ENCODE measurements at places on chromosomes 11 and 22. TPM values are rescaled to one million over a fixed set of nuclear protein-coding genes. Genes with fewer than 3 reads are reported as not detected.

- no peak for DNase-seq
Observed at GRCh38 chr11:110425751-110426545, 3.8 kb upstream of the FDX1 start.

DNA sequence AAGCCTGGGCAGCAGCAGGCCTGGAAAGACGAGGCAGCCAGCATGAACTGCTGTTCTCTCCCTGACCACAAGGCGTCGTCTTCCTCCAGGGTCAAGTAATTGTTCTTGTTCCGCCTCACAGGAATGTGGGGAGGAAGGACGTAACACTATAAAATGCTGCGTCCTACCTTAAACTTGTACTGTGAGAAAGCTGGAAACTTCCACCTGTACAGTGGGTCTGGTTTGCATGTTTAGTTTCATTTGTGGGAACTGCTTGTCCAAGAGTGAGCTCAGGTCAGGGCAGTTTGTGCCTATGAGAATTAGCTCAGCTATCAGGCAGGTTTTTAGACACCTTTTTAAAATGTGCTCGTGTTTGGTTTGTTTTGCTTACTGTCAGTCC lies 55.2 kb downstream of the PANX1 start:
- DNase-seq, result peak; percentile 41

DNA sequence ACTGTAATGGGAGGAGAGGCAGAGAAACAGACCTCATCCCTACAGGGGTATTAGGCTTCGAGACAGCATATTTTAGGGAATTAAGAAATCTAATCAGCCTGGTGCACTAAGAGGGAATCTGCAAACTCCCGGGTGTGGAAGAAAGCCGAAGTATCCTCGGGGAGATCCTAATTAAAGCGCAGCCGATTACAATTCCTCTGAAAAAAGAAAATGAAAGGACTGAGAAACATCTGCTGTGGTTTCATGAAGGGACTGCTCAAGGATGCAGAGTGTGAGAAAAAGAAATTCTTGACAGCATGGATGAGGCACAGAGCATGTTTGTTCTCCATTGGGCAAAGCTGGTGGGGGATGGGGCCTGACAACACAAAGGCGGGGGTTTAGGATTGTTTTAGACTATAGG lies 290.0 kb upstream of the LARGE1 start:
- DNase-seq, result no peak

DNA sequence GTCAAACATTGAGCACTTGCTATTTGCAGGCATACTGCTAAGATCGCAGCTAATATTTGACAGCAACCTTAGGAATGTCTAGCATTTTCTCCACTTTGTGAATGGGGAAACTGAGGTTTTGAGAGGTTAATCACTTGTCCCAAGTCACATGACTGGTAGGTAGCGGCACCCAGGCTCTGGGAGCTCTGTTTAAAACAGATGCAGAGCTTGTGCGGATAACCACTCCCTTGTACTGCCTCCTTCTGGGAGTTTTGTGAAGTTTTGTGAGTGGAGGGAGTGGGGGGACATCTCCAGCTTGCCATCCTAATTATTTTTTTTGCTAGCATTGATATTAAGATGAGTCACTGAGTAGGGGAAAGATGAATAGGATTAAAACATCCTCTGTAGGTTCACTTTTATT lies 134.7 kb downstream of the GRIK4 start:
- no peak for DNase-seq

- DNase-seq, result no peak
Observed at GRCh38 chr11:73270016-73270854, 1.9 kb upstream of the P2RY6 start.

- no peak for DNase-seq
Observed at GRCh38 chr11:14393889-14394288, 34.9 kb upstream of the RRAS2 start.

DNA sequence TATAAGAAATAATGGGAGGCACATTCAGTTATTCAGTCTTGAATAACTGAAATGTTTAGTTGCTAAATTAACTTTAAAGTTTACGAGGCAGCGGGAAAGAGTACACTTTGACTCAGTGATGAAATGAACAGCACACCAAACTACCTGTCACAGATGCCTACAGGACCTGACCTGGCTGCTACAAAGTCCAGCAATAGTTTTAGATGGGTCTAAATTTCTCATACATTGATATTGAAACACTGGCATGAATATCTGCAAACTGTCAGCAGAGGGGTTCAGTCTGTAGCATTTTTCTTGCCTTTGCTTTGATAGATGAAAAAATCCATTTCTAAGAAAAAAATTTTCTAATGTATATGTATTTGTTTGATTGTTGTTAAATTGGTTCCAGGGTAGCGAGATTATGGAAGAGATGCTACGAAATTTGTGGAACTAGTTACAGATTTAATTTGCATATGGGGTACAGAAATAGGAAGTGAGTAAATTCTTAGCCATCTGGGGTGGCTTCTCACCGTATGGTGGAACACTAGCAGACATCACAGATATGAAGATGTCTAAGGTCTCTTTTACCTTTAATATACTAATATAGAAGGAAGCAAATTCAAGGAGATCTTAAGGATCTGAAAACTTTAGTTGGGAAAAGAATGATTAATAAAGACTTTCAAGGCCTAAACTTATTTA lies 20.8 kb upstream of the GAB2 start:
- no peak for DNase-seq

- no peak for DNase-seq
Observed at GRCh38 chr11:96744697-96745096, 354.9 kb downstream of the JRKL start.

DNA sequence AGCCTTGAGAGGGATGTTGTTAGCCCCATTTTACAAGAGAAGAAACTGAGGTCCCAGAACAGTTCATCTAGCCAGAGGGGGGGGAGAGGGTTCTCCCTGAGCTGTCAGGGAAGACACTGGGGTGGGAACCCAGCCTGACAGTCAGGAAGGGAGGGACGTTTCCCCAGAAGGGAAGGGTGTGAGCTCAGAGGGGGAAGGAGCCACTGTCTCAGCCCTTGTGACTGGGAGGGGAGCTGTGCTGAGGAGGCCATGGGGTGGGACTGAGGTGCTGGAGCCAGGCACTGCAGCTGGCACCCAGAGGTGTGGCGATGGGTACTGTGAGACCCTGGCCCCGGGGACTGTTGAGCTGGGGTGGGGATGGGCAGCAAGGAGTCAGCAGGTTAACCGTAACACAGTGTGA lies 35.7 kb downstream of the DAGLA start:
- no peak for DNase-seq

DNA sequence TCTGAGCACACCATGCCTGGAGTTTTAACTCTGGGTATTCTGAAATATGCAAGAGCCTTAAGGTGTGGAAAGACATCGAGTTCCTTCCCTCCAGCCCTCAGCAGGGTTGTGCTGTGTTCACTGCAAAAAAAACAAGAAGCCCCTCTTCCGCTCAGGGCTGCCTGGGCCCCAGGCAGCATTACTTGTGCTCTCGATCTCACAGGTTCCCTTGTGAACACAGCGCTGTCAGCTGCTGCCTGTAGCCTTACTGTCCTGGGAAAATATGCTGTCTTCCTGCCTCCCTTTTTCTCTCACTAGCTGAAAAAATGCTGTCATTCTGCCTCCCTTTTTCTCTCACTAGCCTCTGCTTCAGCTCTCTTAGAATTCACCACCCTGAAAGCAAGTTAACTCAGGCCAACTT lies 15.7 kb upstream of the TENM4 start:
- DNase-seq, result no peak

DNA sequence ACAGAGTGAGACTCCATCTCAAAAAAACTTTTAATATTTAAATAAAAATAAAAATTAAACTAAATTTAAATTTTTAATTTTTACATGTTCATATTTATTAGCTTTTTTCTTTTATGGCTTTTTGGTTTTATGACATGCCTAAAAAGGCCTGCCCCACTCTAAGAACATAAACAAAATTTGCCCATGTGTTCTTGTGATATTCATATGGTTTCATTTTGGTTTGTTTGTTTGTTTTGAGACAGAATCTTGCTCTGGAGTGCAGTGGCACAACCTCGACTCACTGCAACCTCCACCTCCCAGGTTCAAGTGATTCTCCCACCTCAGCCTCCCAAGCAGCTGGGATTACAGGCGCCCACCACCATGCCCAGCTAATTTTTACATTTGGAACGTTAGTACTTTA lies 27.7 kb downstream of the SUSD2 start:
- DNase-seq, result no peak

DNA sequence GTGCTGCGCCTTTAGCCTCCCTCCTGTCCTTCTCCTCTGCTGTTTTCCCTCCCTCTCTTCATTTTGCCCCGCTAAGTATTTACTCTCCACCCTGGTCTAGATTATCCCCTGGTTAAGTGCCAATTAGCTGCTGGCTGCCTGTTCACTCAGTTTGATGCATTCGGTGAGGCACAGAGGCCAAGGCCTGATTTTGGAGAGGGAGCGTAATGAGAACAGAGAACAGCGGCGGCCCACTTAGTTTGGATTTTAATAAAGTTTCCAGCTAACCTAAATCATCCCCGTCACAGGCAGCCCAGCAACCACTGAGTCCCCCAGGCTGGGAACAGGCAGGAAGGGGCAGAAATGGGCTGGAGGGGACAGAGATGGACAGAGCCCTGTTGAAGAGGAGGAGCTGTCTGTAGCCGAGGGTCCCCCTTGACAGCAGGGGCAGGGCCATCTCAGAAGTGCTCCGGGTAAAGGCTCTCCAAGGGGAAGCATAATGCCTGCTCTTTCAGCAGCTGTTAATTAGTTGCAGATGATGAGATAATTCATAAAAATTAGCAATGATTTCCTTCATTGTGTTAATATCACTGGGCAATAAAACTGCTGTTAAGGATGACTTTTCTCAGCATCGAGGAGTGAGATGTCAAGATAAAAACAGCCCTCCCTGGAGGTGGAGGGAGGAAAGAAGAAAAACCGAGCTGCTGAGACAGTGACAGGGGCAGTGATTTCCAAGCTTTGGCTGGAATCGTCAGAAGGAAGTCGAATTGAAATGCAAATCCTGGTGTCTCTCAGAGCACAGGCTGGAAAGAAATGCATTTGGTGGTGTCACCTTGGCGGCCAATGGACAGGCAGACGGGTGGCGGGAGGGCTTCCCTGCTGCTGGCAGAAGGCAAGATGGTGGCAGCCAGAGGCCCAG lies 170.1 kb downstream of the GRIK4 start:
- no peak for DNase-seq

PRRG4 gene
- total RNA-seq, result 5.2 TPM

UPK3A gene
- total RNA-seq, result 12.6 TPM

FJX1 gene
- 10.8 TPM for total RNA-seq

TTC28 gene
- 29.2 TPM for total RNA-seq

C1QTNF5 gene
- 15.3 TPM for total RNA-seq

TMEM135 gene
- 22.3 TPM for total RNA-seq

SHANK2 gene
- 46.4 TPM for total RNA-seq

CD3D gene
- total RNA-seq, result 4.4 TPM

SYT9 gene
- total RNA-seq, result 0.64 TPM

SAA4 gene
- total RNA-seq, result not detected

RFPL3 gene
- total RNA-seq, result 1.7 TPM
